ENCODE measurements at places on chromosomes 1 and 21. TPM values are rescaled to one million over a fixed set of nuclear protein-coding genes. Genes with fewer than 3 reads are reported as not detected.
A peak's percentile ranks its signal among the peaks of the same experiment; 100 is the strongest.

DNA sequence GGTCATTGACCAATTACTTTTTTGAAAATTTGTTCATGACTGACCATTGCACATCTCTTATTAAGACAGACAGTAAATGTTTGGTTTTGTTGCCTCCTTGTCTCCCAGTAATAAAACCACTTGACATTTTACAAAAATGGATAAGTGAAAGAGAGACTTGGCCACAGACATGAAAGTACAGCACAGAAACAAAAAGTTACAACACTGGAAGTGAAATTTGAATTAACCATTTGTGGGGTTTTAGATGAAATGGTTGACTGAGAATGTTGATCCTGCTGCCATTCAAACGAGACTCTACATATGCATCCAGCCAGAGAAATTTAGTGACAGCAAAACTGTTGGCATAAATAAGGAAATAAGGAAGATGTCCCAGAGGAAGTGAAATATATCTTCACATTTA lies 79.3 kb upstream of the B3GALT2 start:
- DNase-seq, result no peak
- H3K27ac ChIP-seq, result no peak overlapping the region
- H3K4me1 ChIP-seq, result no peaks in the 10 kb centered on the region
- no peaks in the 10 kb centered on the region for H3K36me3 ChIP-seq

GRCh38 chr1:59146651-59147358 lies 150.1 kb upstream of the FGGY start:
- peak overlapping the region; percentile 34 for H3K27ac ChIP-seq
- peak overlapping the region; percentile 54 for H3K4me3 ChIP-seq
- H3K27me3 ChIP-seq, result no peaks in the 10 kb centered on the region
- no peaks in the 10 kb centered on the region for H3K36me3 ChIP-seq
- peak; percentile 62 for DNase-seq
- no peaks in the 10 kb centered on the region for H3K4me1 ChIP-seq

DNA sequence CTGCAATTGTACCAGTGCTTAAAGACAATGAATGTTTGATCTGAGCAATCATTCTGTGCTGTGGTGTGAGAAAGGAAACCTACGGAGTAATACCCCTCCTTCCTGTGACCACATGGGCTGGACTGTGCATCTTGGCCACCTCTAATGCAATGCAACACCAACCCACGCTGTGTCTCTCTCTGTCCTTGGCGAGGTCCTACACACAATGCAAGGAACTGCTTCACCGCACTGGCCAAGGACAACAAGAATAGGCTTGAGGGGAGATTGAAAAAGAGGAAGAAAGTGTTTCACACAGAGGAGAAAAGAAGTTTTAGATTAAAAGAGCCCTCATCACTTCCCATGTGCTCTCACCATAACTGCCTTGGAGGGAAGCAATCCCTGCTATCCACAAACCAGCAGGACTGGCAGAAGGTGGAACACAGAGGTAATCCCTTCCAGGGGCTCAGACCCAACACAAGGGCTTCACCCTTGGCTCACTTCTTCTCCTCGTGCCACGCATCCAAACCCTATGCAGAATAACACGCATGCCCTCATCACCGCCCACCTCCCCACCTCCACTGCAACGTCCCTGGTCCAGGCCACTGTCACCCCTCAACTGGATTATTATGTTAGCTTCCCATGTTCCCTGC lies 112.5 kb upstream of the ERG start:
- H3K36me3 ChIP-seq, result no peaks in the 10 kb centered on the region
- no peaks in the 10 kb centered on the region for H3K4me1 ChIP-seq
- DNase-seq, result no peak
- H3K4me3 ChIP-seq, result no peak overlapping the region
- no peaks in the 10 kb centered on the region for H3K27me3 ChIP-seq

DNA sequence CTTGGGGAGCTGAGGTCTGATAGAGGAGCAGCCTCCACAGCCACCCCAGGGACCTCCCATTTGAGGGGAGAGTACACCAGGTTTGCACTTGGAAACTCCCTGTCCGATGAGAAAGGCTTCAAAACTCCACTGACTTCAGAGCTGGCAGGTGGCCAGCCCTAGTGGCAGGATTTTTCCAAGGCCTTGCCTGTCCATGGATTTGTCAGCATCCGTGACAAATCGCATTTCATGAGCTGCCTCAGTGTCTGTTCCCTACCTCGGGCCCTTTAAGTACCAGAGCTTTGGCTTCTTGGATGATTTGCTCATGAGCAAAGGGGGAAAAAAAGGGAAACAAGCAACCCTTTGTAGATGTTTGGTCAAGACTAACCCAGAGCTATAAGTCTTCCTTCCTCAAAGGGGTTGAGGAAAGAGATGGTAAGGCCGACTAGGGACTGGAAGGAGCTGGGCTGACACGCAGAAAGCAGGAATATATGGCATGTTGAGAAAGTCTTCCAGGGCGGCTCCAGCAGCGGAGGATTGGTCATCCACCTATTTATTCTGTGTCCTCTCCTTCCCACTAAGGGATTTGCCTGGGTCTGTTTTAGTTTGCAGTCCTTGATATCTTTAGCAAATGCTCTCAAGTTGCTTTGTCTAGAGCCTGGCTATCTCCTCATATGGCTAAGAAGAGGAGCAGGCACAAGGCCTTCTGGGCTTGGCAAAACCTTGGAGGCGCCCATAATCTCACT lies 2.7 kb upstream of the HSPG2 start:
- H3K27ac ChIP-seq, result peak overlapping the region; percentile 54
- peaks cover 11% of the 10 kb centered on the region for H3K4me1 ChIP-seq
- peak; percentile 82 for DNase-seq
- H3K27me3 ChIP-seq, result no peaks in the 10 kb centered on the region
- no peaks in the 10 kb centered on the region for H3K36me3 ChIP-seq
- no peak overlapping the region for H3K4me3 ChIP-seq

GRCh38 chr1:113415310-113416070 lies 25.2 kb downstream of the MAGI3 start:
- DNase-seq, result no peak
- no peaks in the 10 kb centered on the region for H3K36me3 ChIP-seq

DR1 gene
- total RNA-seq, result 64.6 TPM

DNA sequence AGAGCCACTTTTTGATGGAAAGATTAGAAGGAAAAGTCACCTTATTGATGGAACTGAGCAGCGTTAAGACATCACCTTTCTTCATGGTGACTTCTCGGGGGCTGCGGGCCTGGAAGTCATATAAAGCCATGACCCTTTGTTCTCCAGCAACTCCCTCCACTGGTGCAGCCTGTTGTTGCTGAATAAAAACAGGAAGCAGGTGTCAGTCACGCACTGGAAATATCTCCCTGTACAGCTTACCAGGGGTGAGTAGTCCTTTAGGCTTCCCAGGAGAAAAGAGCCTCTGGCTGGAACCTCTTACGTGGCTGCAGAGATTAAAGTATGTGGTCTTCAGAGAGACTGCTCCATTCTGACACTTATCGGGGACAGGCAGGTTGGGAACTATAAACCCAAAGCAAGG lies 31.9 kb downstream of the SPTA1 start:
- H3K36me3 ChIP-seq, result no peaks in the 10 kb centered on the region
- H3K27me3 ChIP-seq, result no peaks in the 10 kb centered on the region
- no peak overlapping the region for H3K27ac ChIP-seq
- H3K4me1 ChIP-seq, result no peaks in the 10 kb centered on the region
- no peak for DNase-seq

DNA sequence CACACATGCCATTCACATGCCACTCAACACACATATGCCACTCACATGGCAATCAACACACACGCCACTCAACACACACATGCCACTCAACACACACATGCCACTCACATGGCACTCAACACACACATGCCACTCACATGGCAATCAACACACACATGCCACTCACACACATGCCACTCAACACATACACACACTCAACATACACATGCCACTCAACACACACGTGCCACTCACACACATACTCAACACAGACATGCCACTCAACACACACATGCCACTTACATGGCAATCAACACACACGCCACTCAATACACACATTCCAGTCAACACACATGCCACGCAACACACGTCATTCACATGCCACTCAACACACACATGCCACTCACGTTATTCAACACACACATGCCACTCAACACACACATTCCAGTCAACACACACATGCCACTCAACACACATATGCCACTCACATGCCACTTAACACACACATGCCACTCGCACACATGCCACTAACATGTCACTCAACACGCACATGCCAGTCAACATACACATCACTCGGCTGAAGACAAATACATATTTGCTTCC lies 182.9 kb downstream of the NPHP4 start:
- no peak overlapping the region for H3K4me3 ChIP-seq
- H3K27me3 ChIP-seq, result no peaks in the 10 kb centered on the region
- no peaks in the 10 kb centered on the region for H3K4me1 ChIP-seq

DNA sequence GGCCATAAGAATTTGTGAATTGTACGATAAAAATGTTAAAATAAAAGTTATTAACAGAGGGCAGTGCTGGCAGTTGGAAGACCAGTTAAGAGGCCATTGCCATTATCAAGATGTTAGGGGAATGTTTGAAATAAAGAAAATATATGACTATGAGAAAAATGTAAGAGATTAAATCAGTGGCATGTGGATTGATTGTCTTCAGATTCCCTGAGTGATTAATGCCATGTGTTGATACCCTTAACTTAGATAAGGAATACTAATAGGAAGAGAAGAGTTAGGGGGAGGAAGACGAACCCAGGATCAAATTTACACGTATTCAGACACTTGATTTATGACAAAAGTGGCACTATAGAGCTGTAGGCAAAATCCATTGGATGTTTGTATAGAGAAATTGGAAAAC lies 155.8 kb downstream of the PIK3R3 start:
- no peak for DNase-seq
- no peak overlapping the region for H3K4me3 ChIP-seq
- H3K27me3 ChIP-seq, result no peaks in the 10 kb centered on the region
- no peak overlapping the region for H3K27ac ChIP-seq
- peaks cover 7% of the 10 kb centered on the region for H3K4me1 ChIP-seq
- no peaks in the 10 kb centered on the region for H3K36me3 ChIP-seq

- H3K36me3 ChIP-seq, result no peaks in the 10 kb centered on the region
- no peak overlapping the region for H3K27ac ChIP-seq
- H3K27me3 ChIP-seq, result no peaks in the 10 kb centered on the region
- no peak for DNase-seq
- H3K4me1 ChIP-seq, result no peaks in the 10 kb centered on the region
Measured at GRCh38 chr1:41344708-41345159, 16.5 kb upstream of the FOXO6 start.

GRCh38 chr1:39564340-39564739 lies 12.2 kb downstream of the PABPC4 start:
- no peaks in the 10 kb centered on the region for H3K27me3 ChIP-seq
- peaks cover 13% of the 10 kb centered on the region for H3K4me1 ChIP-seq
- H3K36me3 ChIP-seq, result peaks cover 41% of the 10 kb centered on the region

- H3K27me3 ChIP-seq, result no peaks in the 10 kb centered on the region
- H3K4me1 ChIP-seq, result no peaks in the 10 kb centered on the region
- no peak overlapping the region for H3K27ac ChIP-seq
- DNase-seq, result no peak
- H3K4me3 ChIP-seq, result no peak overlapping the region
Measured at GRCh38 chr1:154847891-154848290, 22.2 kb downstream of the KCNN3 start.

DNA sequence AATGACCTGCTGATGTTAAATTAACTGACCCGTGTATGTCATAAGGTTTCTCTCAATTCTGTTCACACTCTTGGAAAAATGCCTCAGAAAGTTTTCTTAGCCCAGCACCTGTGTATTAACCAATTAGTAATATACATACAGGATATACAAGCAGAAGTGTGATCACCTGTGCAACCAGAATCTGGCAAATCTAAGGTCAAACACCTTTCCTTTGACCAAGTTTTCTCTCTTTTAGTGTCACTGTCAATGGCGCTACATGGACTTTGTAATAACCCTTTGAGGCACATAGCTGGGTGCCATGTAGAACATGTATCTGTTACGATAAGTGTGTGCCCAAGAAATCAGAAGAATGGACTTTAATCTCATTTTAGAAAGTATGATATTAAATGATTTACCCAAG lies 1.1 kb downstream of the NCSTN start:
- no peak overlapping the region for H3K27ac ChIP-seq
- DNase-seq, result no peak
- peak overlapping the region; percentile 88 for H3K4me3 ChIP-seq
- H3K27me3 ChIP-seq, result no peaks in the 10 kb centered on the region

DNA sequence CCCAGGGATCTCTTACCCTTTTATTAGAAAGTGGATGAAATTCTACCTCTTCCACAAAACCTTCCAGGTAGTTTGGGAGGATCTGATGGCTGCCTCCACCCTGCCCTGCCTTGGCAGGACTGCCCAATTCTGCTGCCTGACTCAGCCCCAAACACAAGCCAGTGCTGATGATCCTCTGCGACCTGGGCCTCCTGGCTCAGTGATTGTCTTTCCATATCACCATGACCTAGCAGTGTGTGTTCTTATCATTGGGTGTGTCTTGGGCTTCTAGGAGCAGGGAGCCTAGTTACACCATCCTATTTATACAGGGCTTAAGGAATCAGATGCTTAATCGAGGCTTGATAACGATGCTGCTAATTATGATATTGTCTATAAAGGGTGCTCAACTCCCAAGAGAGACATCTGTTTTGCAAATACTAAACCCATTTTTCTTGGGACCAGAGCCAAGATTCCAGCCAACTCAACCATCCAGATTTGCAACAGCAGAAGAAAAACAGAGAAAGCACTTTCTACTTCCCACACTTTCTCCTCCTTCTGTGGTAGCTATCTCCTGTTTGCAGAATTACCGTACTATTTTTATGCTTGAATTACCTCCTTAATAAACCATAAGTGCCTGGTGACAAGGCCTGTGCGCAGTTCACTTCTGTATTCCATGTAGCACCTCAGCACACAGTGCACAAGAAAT lies 36.5 kb upstream of the KIF21B start:
- no peak overlapping the region for H3K27ac ChIP-seq
- H3K27me3 ChIP-seq, result no peaks in the 10 kb centered on the region
- DNase-seq, result no peak
- H3K4me1 ChIP-seq, result no peaks in the 10 kb centered on the region

CFAP74 gene
- 0.16 TPM for total RNA-seq

DNA sequence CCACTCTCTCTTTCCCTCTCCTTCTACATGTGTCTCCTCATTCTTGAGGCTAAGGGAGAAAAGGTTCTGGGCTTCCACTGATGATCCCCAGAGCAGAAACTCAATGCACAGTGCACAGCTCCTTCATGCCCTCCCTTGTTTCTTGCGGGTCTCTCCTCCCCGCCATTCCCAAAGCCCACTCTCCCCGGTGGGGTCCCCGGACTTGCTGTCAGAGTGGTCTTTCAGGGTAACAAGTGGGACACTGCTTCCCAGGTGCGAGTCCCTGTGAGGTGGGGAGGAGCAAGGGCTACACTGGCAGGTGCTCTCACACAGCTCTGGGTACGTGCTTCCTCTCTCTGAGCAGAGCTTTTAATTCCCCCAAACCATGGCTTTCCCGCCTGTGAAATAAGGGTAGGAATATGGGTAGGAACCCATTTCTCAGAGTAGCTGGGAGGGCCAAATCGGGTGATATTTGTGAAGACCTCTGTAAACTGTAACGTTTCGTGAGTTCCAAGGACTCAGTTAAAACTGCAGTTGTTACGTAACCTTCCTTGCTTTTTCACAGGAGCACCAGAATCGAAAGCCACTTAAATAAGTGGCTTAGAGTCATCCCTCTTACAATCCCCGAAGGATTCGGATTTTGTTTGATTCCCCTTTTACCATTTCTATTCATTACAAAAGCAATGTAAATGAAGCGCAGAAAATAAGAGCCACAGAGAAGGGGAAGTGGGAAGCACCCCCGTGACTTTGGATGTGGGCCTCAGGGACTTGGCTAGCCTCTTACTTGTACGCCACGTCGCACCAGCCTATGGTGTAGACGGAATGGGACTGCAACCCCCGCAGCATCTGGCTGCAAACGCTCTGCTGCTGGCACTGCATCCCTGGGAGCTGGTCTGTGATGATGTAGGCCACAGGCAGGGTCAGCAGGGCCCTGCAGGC lies 6.2 kb downstream of the PGLYRP3 start:
- H3K27ac ChIP-seq, result no peak overlapping the region
- no peaks in the 10 kb centered on the region for H3K4me1 ChIP-seq
- no peaks in the 10 kb centered on the region for H3K27me3 ChIP-seq
- H3K4me3 ChIP-seq, result no peak overlapping the region
- H3K36me3 ChIP-seq, result no peaks in the 10 kb centered on the region
- DNase-seq, result no peak
